ENCODE measurements at places on chromosomes 11 and 22.

DNA sequence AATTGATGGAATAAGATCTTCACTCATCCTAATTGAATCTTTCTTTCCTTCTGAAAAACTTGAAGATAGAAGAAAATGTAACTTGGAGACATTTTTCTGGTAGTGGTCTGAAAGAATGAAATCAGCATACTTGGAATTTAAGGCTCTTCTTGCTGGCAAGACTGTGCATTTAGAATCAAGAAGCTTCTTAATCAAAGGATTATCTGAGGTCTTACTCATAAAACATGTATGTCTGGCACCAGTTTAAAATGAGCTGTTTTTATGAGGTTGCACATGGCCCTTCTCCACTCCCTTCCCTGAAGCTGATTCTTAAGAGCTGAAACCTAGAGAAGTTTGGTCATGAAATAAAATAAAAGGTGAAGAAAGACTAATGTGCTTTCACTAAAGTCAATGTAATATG is 77.3 kb downstream of the ARHGEF12 start:
- DNase-seq, result no peak

GRCh38 chr22:37445501-37445900 is 18.2 kb upstream of the ELFN2 start:
- no peak for DNase-seq

DNA sequence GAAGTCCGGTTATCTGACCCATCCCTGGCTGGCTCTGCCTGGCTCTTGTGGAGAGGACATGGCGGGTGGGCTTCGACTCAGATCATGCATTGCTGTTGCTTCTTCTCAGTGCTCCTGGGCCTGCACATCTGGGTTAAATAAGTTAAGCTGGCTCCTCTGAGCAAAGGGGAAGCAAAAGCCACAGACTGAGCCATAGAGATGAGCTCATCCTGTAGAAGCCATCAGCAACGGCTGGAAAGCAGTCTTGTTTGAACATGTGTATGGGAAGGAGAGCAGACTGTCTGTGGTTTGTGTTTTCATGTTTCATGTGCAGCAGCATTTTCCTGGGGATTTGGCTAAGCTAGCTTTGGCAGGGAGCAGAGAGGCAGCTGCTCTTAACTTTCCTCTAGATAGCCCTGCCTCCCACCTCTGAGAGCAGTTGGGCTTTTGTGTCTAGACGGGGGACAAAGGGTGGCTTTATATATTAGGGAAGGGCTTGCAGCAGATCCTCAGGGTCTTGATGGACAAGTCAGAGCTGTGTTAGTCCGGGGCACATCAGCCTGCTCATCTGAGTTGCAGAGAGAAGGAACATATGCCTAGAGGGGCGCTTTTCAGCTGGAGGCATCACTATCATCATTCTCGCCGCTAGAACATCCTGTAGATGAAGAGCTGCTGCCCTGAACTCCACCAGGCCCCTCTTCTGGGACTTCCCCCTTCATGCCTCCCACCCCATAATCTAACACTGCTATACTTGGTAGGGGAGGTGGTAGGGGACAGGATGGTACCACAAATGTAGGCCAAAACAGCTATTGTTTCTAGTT is 14.9 kb downstream of the DCPS start:
- DNase-seq, result no peak

- no peak for DNase-seq
These were observed 22.4 kb downstream of the C22orf23 start for GRCh38 chr22:37930952-37931440.

GRCh38 chr11:63492441-63492840 is 1.5 kb upstream of the PLAAT5 start:
- no peak for DNase-seq

- no peak for DNase-seq
These were observed 583 bp downstream of the MRPL23 start for GRCh38 chr11:1947592-1948237.

- no peak for DNase-seq
These were observed 1371.2 kb downstream of the BRD1 start for GRCh38 chr22:48456449-48456848.

DNA sequence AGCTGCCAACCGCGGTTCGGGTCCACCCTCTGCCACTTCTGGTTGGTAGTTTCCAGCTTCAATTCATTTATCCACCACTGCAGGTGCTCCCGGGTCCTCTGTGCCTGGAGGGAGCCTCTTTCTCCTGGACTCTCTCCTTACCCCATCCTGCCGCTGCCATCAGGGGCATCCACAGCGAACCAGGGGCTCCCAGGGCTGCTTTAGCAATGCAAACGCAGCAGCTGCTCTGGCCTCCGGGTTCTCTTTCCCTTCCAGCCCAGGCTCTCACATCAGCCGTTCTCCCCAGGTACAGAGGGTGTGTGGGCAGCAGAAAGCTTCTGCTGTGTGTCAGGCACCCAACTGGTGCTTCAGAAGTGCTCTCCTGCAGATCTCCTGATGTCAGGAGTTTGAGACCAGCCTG is 27.9 kb downstream of the NFAM1 start:
- no peak for DNase-seq

DNA sequence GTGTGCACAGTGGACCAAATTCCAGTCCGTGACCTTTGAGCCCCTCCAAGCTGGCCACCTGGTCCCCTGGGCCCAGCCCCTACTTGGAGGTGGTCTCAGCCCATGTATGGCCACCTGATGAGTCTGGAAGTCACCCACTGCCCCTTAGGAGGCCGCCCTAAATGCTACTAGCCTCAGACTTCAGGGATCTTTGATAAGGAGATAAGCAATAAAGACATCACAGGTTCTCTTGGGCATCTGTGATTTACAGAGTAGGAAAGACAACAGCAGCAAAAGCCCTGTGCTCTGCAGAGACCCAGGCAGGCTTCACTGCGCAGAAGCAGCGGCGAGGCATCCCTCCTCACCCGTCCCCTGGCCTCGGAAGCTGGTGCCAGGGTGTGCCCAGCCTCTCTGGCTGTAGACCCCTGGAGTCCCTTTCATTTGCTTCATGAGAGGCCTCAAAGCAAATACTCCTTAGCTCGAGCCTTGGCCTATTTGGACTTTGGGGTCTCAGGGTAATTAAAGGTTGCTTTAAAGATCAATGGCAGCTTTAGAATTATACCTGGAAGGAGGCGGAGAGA is 360.1 kb downstream of the TBC1D22A start:
- DNase-seq, result no peak

DNA sequence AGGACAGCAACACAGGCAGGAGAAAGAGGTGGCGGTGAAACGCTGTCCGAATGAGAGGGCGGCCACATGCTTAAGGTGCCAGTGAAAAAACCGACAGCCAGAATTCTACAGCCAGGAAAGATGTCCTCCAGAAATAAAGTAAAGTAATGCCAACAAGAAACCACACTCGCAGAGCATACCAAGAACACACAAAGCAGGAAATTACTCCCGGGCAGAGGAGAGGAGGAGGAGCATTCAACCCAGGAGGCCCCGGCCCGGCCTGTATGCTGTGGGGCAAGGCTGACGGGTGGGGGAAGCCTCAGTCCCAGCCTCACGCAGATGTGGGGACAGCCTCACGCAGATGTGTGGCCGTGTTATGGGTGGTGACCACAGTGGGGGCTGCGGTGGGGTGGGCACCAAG is 28.0 kb downstream of the CHID1 start:
- DNase-seq, result no peak

DNA sequence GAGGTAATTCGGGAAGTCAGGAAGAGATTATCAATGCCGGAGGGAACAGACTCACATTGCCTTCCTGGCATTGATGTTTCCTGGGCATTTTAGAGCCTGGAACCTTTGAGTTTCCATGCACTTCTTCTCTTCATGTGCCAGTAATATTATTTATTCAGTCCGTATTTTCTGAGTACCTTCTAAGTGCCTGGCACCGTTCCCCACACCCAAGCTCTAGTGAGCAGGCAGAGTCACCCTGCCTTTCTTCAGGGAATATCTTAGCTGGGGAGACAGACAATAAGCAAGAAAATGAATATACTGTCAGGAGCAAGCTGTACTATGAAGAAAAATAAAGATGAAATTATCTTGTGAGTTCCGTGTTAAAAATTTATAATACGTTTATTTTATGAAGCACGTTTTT is 136.2 kb upstream of the SEZ6L start:
- DNase-seq, result no peak

DNA sequence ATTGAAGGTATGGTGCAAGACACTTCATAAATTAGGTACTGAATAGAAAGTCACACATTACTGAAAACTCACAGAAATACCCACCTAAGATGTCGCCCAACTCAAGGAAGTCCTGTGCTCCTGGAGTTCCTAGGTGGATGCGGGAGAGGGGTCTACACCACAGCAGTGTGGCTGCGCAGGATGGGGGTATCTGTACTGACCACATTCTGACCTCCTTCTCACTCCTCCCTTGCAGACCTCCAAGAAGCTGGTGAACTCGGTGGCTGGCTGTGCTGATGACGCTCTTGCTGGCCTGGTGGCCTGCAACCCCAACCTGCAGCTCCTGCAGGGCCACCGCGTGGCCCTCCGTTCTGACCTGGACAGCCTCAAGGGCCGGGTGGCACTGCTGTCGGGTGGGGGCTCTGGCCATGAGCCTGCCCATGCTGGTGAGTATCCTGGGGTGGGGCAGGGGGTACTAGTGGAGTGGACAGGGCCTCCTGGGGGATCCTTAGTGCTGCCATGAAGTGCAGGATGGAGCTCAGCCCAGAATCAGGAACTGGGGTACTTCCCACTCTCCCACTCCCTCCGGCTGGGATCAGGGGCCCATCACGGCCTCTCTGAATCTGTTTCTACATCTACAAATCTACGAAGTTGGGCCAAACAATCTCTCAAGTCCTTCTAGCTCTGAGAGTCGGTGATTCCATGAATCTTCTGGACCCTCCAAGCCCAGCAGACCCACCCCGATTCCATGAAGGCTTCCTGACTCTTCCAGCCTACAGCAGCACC is 4.9 kb downstream of the TKFC start:
- no peak for DNase-seq

- DNase-seq, result no peak
These were observed 117.2 kb downstream of the TIMP3 start for GRCh38 chr22:32918741-32919140.

DNA sequence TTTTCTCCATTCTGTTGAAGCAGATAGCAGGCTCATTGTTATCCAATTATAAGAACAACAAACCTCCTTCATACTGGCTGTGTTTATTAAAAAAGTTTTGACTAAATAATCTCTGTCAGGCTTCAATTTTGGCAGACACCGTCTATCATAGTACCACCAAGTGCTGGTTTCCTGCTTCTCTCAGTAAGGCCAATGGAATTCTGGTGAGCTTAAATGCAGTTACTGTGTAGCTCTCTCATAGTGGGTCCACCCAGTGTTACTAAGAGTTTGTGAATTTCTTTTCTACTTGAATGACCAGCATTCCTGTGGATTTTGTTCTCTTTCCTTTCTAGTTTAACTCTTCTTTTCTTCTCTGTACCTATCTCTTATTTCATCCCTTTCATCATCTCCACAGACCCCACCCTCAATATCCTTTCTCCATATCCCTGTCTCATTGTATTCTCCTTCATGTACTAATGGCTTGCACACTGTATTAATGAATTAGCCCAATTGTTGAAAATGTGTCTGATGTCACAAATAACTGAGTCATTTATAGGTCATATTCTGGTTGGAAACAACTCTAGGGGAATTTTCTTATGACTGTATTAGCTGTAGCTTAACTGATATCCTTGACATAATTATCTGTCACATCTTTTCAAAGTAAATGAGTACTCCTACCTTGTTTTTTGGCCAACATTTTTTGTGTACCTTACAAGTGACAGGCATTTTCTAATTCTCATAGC is 372.1 kb downstream of the FAT3 start:
- no peak for DNase-seq

GRCh38 chr11:102026217-102026616 is 21.0 kb upstream of the CFAP300 start:
- DNase-seq, result no peak

Measured in NCI-H524 treated with DMSO at 0.1 percent for 48 hours (cell line).